ENCODE measurements at places on chromosomes 2 and 18.

DNA sequence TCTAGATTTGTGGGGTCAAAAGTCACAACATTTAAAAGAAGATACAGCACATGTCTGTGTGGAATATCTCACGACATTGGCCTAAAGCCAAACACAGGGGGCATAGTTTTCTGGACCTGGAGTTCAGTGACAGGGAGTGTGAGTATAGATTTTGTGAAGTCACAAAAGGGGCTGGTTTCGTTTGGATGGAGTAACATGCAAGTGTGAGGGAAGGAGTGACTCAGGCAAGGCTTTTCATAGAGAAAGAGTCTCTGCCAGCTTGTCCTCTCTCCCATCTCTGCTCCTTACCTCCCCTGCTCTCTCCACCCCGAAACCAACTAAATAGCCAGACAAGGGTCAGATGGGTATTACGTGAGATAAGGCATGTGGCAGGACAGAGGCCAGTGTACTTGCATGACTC, 3.7 kb upstream of the EPAS1 start:
- DNase-seq: no peak

DNA sequence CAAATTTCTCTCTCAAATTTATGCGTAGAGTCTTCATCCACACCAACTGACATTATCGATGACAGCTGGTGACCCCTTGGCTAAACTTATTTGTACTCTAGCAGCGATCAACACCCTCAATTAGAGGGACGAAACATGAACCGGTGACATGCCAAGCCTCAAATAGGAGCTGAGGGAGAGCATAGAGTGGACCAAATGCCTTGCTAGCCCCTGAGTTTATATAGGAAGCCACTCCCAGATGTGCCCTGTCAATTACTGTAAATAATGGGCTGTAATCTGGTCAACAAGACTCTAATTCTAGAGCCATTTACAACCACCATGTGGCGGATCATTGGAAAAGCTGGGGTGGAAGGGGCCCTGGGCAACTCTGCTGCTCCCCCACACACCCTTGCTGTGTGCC, 47.6 kb upstream of the FHL2 start:
- no peak for DNase-seq

GRCh38 chr18:79504034-79504433, 108.3 kb downstream of the NFATC1 start:
- no peak for DNase-seq

DNA sequence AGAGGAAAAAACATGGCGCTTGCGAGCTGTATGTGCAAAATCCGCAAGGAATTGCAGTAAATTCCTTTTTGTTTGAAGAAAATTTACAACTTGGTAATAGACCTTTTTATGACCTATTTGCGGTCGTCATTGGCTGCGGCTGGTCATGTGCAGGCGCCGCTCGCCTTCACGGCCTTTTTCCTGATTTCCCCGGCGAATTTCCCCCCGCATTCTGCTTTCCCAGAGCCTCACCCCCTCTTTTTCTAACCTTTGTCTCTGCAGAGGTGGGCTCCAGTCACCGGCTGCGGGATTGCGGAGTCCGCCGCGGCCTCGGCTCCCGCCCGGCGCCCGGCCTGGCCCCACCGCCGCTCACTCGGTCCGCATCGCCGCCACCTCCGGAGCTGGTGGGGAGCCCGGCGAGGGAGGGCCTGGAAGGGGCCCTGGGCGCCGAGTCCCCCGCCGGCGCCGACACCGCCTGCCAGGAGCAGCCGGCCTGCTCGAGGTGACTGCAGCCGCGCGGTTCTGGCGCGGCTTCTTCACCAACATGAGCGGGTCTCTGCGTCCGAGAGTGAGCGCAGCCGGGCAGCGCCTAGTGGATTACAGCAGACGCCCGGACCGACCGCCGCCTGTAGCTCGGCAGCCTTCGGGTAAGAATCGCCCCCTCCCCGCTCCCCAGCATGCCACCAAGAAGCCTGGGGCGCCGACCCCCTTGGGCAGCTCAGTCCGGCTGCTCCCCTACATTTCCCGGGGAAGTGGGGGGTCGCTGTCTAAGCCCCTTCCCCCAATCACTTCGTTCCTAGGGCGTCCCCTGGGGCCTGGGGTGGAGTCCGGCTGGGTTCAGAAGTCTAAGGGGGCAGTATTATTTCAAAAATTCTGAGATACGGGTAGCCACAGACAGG, 7.1 kb downstream of the HOXD8 start:
- peak; percentile 52 for DNase-seq

GRCh38 chr2:196046123-196046917, 22.3 kb downstream of the DNAH7 start:
- no peak for DNase-seq

- DNase-seq: no peak
These were observed 22.1 kb downstream of the INHBB start for GRCh38 chr2:120368086-120368485.

DNA sequence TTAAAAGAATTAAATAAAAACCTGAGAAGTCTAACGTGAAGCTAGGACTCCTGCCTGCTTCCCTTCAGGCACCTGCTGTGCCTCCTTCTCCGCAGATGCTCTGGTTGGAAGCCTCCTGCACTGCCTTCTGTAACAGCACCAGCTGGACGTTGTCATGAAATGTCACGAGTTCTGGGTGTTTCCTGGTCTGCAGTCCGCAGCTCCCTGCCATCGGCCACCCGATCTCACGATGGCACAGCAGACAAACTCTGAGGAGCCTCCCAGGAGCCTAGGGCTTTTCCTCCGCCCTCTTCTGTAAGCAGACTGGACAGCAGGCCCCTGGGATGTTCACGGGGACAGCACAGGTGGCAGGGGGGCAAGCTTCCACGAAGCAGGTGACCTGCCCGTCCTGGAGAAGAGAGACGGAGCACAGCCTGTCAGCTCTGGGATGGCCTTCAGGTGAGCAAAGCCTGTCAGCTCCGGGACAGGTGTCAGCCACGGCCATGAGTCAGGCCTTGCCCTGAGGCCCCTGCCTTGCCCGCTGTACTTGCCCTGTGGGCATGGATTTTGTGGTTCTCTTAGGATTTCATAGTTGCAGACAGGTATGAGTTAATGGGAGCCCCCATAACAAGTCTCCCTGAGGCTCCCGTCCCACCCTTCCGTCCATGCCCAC, 110.3 kb downstream of the PXDN start:
- DNase-seq: peak; percentile 29

DNA sequence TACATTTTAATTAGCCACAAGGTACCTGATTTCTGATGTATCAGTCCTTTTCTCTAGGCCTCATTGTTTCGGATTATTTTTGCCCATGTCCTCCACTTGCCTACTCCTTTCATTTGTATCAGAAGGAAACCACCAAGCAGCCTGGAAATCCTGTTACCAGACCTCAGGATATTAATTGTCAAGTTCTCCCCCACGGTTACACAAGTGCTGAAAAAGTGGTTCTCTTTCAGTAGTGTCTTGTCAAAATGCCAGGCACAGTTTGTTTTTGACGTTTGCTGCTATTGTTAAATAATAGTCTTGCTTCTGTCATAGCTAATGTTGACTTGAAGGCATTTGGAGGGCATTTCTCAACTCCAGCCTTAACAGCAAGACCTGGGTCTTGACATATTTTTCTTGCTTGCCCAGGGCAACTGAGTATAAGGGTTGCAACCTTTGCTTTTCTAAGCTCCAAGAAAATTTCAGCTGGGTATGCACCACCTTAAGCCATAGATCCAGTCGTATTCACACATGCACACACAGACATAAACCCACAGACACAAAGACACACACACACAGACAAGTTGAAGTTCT, 31.0 kb downstream of the INSIG2 start:
- no peak for DNase-seq

DNA sequence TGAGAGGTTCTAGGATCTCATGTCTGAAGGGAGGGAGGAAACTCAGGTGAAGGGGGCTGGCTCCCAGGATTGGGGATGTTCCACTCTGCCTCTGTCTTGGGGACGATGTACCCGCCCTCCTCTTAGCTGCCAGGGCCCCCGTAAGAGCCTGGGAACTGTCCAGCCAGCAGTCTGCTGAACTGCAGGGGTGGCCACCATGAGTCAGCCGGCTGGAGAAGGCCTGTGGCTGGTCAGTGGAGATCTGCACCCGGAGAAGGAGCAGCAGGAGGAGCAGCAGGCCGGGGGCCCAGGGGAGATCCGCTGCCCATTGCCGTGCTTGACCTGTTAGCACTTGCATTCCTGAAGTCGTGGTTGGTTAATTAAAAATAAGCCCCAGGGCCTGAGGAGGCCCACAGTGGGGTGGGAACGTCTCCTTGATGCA, 180.3 kb downstream of the TFCP2L1 start:
- no peak for DNase-seq

- no peak for DNase-seq
These were observed 143.1 kb upstream of the ZNF236 start for GRCh38 chr18:76679259-76679658.

- DNase-seq: no peak
These were observed 31.3 kb downstream of the LANCL1 start for GRCh38 chr2:210445116-210445707.

GRCh38 chr2:163686289-163686688, 49.5 kb downstream of the FIGN start:
- DNase-seq: no peak

GRCh38 chr2:241551599-241551997, 6.9 kb upstream of the BOK start:
- no peak for DNase-seq

- peak; percentile 35 for DNase-seq
These were observed 243.7 kb downstream of the LTBP1 start for GRCh38 chr2:33190393-33190937.

DNA sequence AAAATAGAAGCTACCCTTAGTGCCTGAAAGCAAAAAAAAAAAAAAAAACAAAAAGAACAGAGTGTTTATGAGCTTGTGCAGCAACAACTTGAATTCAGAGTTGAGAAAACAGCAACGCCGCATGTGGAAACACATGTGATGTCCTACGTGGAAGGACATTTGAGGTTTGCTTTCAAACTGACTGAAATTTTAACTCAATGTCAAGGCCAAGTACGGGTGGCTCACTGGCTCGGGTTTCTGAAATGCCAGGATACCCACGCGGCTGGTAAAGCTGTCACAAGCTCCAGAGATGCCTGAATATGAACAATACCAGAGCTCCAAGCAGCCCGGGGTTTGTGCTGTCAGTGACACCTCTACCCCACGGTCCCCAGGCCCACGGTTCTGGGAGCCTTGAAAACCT, 72.2 kb upstream of the THOC1 start:
- no peak for DNase-seq

DNA sequence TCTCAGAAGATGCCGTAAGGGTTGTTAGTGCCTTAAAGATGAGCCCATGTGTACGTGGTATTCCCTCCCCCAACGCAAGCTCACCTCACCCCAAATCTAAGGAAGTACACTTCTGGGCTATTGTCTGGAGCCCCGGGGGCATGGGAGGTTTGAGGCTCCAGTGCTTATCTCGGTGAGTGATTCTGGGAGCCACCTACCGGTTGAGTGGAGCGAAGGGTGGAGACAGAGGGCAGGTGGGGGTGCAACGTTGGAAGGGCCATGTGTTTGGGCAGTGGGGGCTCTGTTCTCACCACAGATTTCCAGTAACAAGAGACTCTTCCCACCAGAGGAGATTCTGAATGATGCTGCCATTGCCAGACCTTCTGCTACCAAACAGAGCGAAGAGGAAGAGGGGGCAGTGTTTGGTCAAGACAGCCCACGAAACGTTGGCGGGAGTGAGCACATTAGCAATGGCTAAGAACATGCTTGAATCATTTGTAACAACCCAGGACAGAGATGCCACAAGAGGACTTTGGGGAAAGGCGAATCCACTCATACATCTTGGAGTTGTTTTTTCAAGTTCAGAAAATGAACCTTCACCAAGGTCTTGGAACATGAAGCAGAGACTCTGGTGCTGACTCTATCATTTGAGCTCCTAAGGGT, 38.7 kb downstream of the TWIST2 start:
- DNase-seq: no peak

DNA sequence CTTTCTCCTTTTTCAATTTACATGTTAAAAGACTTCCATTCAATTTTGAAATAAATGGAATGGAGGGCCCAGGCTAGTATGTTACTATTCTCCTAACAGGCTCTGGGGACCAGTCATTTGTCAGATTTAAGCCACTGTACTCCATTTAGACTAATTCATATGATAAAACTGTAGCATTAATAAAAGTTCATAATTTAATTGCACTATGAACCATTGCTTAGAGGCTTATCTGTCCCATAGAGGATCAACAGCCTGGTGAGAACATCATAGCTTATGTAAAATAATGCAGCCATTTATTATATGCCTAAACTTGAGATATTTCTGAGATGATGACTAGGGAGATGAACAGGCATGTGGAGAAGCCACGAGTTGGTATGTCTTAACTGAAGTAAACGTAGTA, 156.0 kb downstream of the RIT2 start:
- no peak for DNase-seq

DNA sequence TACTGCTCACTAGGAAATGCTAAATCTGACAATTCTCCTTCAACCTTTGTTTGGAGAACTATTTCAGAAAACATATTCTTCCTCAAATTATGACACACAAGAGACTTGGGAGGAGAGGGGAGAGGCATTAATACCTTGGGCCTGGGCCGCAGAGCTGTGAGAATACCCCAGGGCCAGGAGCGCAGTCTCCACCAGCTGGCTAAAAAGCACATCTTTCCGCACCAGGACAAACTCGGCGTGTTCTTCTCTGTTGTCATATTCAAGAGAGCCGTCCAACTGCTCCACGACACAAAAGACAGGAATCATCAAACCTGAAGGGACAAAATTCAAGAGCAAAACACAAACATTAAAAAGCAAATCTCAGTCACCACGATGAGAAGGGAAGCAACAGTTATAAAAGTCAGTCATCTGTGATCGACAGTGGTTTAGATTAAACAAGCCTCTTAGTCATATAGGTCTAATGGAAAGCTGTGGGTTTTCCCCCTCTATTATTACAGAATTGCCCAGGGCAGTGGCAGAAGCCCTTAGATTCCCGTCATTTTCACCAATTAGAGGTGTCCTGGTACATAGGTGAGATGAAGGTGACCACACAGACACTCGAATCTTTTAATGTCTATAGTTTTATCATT, 24.4 kb downstream of the SATB2 start:
- DNase-seq: no peak

DNA sequence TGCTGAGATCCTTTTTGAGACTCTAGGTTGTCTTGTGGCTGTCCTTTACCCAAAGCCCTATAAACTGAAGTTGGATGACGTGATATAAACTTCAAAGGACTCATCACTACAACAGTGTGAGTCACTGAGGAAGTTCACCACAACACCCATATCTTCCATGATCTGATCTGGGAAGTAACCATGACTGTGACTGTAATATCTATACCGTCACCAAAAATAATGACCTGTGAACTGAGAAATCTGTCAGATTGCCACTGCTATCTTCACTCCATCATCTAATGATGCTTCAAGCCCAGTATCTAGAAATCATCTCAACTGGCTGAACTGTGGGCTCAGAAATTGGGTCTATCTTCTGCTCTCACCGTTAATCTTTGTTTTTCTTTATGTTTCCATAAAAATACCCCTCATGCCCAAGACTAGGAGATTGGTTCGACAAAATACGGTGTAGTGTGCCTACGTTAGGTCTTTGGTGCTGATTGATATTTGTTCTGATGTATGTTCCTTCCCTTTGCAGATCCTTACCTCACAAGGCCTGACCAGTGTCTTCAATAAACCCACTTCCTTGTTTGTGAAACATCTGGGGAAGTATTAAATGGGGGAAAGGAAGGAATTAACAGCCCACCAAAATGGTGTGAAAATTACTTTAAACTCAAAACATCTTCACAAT, 78.2 kb downstream of the MYL12B start:
- no peak for DNase-seq
